ENCODE measurements at places on chromosomes 12 and 14. TPM values are rescaled to one million over a fixed set of nuclear protein-coding genes. Genes with fewer than 3 reads are reported as not detected.
A peak's percentile ranks its signal among the peaks of the same experiment; 100 is the strongest.

The RNASE7 gene
- total RNA-seq = not detected

- DNase-seq = no peak
Measured at GRCh38 chr12:123263196-123263817, 8.3 kb downstream of the CDK2AP1 start.

DNA sequence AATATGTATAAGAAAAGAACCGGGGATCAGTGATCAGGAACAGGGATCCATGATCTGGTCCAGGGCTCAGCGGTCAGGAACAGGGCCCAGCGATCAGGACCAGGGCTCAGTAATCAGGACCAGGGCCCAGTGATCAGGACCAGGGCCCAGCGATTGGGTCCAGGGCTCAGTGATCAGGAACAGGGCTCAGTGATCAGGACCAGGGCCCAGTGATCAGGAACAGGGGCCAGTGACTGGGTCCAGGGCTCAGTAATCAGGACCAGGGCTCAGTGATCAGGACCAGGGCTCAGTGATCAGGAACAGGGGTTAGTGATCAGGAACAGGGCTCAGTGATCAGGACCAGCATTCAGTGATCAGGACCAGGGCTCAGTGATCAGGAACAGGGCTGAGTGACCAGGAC, 56.3 kb downstream of the TMEM121 start:
- DNase-seq = no peak

DNA sequence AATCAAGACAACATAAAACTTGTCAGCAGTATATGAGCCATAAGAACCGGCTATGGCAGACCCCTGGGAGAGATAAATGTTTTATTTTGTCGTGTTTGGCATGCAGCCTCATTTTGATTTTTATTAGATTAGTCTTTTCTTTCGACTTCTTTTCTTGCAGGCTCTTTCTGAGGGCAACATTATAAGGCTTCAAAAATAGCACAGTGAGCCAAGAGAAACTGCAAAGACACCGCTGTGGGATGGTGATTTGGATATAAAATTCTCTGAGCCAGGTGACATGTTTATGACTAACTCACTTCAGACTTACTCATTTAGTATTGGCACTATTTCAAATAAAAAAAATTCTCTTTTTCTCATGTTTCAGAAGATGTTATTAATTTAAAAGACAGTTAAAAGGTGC, 96.8 kb upstream of the PKP2 start:
- DNase-seq = no peak

GRCh38 chr12:118553856-118554504, 177.6 kb downstream of the SUDS3 start:
- no peak for DNase-seq

The DCN gene
- not detected for total RNA-seq

GRCh38 chr14:31411218-31411727, 9.1 kb downstream of the HEATR5A start:
- DNase-seq = no peak

The TRHDE gene
- 2.7 TPM for total RNA-seq

The FAM186B gene
- 0.24 TPM for total RNA-seq

The PLEK2 gene
- total RNA-seq = 0.67 TPM

DNA sequence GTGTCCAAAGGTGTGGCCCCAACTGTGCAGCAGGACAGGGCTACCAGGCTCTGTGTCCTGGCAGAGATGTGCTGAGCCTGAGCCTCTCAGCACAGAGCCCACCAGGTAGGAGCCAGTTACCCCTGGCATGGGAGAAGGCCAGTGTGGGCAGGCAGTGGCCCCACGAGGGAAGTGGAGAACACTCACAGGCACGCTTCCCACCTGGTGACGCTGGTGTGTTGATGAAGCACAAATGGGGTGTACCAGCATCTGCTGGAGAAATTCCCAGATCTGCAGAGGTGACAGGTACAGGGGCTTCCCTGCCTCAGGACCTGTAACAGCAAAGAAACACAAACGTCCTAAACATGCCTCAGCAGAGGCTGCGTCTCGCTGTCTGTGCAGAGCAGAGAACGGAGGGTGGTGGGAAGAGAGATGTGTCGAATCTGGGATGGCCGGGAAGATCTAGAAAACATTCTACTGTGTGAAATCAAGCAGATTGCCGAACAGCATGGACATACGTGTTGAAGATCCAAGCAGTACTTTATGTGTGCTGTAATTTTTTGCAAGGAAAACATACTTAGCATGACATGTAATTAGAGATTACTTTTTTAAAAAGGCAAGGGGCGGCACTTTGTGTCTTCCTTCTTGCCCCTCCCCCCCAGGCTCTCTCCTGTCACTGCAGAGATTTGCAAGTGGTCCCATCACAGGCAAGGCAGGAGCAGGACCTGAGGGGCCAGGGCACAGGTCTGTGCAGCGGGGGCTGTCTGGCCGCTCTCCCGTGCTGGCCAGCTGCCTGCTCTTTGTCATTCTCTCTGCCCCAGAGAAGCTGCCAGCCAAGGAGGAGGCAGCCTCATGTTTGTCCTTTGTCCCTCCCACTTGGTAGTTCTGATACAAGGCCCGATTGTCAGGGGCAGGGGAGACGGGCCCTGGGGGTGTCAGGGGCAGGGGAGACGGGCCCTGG, 17.3 kb downstream of the HIP1R start:
- no peak for DNase-seq

GRCh38 chr14:91332171-91332985, 85.2 kb downstream of the CCDC88C start:
- no peak for DNase-seq

GRCh38 chr12:14913381-14913781, 25.0 kb downstream of the ERP27 start:
- no peak for DNase-seq

GRCh38 chr14:100158566-100159093, 815 bp downstream of the DEGS2 start:
- DNase-seq = no peak

The DLGAP5 gene
- 32.9 TPM for total RNA-seq

DNA sequence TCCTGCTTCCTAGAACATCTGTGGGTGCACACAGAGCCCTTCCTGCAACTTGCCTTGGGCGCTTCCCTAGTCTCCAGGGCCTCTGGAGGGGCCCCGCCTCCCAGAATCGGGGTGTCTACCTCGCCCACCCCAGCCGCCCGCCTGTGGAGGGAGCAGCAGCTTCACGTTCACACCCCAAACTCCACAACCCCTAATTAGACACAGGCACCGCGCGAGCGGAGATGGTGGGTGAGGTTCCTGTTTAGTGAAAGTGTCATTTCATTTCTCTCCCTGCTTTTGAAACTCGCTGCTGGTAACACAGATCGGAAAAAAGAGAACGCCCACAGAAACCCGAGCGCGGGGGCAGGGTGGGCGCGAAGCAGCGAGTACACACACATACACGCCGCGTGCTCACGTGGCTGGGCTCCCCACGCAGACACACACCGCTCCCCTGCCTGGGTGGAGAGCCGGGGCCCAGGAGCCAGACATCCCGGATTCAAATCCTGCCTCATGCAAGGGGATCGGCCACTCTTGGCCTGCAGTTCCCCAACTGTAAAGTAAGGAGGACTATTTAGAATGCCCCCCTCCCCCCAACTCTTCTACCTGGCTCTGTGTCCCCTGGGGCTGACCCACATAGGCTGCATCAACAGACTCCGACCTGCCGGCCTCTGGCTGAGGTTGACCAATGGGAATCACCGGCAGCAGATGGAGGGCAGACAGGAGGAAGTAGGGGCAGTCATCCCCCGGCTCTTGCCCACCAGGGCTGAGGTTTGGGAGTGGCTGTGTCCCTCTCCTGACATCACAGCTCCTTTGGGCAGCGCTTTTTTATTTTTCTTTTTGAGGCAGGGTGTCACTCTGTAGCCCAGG, 79.2 kb upstream of the NCOR2 start:
- DNase-seq = no peak

The TCTN1 gene
- total RNA-seq = 84.0 TPM

DNA sequence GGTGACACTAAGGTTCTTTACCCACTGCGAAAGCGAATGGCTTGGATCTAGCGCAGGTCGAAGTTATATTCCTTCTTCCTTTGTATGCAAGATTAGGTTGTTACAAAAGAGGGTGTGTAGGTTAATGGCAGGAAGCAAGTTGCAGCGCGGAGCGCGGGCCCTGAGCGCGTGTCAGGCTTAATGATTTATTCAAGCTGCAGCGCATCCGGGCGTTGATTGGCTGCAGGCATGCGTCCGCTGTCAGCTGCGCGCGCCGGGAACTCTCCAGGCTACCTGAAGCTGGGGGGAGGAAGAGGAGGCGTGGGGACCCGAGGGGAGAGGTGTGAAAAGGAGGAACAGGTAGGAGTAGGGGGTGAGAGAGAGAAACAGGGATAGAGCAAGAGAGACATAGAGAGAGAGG, 7.4 kb downstream of the ASCL1 start:
- peak; percentile 29 for DNase-seq

DNA sequence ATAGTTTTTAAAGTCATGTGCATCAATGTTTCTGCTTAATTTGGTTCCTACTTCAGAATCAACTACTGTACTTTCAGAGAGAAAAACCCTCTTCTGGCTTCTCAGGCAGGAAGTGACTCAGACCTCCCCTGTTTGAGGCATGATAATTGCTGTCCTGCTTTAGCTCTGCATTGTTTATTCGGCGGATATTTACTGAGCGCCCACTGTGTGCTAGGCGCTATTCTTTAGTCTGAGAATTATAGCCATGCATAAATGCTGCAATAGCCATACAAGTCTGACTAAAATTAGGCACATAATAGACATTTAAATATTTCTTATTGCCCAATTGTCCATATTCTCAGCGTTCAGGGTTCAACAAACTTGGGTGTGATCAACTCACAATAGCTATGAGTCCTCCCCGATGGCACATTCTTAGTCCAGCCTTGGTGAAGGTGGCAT, 6.1 kb upstream of the AMIGO2 start:
- no peak for DNase-seq

The GPR84 gene
- not detected for total RNA-seq

Data from progenitor cell of endocrine pancreas (in vitro differentiated cells).